Occipital lobe (tissue), 3 donors: ENCODE measurements at places on chromosomes 11 and 22.

- no peak for DNase-seq
Observed at GRCh38 chr11:20155683-20156279, 4.5 kb downstream of the DBX1 start.

DNA sequence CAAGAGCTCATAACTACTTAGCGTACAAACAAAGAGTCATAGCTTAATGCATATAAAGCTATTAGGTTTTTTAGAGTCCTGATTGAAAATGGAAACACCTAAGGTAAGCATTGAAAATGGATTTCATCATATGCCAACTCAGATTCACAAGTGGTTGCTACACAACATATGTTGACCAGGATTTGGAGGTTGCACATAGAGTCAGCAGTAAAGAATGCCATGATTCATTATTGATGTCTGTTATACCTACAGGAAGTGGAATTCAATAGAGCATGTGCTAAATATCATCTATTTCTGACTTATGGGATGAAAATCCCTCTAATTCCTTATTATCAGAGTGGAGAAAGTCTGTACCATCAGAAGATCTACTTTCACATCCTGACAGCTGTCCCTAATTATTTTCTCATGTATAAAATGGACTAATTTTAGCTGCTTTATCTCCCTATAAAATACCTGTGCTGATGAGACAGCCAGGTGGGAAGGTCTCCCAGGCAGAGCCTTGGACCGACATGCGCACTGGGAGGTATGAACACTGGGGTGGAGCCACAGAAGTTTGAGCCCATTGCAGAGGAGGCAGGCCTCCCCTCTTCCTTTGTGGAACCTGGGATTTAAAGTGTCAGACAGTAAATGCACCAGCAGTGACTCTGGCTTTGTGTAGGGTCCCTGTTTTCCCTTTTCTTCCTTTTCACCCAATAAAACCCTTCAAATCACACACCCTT lies 204.2 kb downstream of the AASDHPPT start:
- DNase-seq, result no peak

- no peak for DNase-seq
Observed at GRCh38 chr11:46343520-46343919, 3.7 kb upstream of the DGKZ start.

DNA sequence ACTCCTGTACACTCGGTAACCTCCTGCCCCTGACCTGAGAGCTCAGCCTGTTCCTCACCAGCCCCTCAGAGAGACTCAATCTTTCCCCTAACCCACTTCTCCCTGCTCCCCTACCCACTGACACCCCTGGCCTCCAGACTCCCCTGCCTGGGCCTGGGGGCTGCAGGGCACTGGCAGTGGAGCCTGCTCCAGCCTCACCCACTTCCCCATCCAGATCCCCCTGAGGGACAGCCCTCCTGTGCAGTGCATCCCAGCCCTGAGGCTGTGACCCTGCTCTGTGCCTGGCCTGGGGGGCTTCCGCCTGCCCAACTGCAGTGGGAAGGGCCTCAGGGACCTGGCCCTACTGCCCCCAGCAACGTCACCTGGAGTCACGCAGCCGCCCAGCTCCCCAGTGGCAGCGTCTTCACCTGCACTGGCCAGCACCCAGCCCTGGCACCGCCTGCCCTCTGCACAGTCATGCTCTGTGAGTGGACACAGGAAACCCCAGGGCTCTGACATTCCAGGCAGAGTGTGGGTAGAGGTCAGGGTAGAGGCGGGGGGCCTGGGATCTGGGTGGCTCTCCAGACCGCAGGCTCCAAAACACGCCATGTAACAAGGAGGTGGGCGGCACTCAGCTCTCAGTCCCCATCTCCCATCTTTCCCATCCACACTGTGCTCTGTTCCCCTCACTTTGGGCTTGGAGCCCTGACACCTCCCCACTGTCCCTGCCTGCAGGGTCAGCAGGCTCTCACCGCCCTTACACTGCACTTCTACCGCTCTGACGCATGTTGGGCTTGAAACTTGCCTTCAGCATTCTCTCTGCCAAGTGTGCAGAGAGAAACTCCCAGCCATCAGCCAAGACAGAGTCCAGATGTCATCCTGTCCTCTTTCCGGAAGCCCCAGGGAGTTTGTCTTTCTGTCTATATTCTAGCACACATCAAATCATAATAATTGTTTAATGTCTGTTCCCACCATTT lies 5.1 kb downstream of the VSIG10L2 start:
- no peak for DNase-seq

- DNase-seq, result no peak
Observed at GRCh38 chr22:50008151-50009040, 4.2 kb downstream of the IL17REL start.
